Hematopoietic multipotent progenitor cell treated with erythropoietin and hydrocortisone succinate and interleukin-3 and kit ligand, for 8 days (in vitro differentiated cells): ENCODE measurements at places on chromosomes 2 and 18.
A peak's percentile ranks its signal among the peaks of the same experiment; 100 is the strongest.

DNA sequence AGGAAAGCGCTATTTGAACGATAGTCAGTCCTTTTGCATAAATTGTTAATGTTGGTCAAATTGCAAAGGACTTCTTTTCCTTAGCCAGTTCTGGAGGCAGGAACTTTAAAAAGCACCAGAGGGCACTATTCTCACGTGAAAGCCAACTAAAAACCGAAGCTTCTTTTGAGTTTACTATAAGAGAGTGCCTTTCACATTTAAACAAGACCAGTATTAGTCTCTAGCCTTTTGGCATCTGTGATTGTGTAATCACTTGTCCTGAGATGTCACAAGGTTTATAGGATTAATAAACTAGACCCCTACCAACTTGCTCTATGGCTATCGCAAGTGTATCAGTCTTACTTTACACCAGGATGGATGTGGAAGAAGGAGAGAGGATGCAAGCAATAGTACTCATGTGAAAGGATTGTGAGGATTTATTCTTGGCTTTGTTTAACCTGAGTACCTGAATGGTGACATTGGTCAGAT, 14.4 kb upstream of the STAT4 start:
- DNase-seq: peak; percentile 27

DNA sequence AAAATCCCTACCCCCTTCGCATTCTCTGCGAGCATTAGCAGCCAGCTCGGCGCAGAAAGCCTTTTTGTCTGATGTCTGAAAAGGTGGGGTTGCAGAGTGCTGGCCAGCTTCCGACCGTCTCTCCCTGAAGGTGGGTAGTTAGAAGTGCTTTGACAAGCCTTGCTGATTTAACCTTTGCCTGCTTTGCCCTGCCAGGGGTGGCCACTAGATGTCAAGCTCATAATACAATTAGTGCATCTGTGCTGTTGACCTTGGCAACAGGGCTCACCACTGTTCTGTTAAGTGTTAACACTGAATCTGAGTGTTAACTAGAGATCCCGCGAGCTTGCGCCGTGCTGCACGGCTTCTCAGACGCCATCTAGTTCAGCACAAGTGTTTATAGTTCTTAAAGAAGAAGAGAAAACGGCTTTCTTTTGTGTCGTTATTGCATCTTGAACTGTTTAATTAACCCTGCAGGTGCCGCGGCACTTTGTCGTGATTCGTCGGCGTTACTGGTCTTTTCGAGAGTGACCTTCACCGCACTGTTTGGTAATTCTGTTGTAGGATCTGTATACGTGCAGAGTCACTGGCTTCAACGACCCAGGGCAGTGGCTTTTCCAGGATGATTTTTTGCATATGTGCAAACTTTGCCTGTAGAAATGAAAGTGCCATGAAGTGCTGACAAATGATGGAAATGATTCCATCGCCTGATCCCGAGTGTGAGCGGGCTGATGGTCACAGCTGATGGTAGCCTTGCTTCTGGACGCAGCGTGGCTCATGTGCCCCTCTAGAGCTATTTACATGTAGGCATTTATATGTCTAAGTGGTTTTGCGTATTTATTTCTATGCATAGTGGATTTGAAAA, 5.5 kb downstream of the SALL3 start:
- peak; percentile 50 for DNase-seq

DNA sequence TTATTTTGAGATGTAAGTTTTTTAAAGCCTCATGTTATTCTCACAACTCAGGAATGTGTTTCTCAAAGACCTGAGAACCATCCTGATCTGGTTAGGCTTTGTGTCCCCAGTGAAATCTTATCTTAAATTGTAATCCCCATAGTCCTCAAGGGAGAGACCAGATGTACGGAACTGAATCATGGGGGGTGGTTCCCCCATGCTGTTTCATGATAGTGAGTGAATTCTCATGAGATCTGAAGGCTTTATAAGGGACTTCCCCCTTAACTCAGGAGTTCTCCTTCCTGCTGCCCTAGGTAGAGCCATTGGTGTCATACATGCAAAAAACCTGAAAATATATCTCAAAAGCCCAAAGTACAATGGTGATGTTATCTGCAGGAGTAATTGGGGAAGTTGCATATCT, 836.7 kb downstream of the CBLN2 start:
- DNase-seq: no peak

DNA sequence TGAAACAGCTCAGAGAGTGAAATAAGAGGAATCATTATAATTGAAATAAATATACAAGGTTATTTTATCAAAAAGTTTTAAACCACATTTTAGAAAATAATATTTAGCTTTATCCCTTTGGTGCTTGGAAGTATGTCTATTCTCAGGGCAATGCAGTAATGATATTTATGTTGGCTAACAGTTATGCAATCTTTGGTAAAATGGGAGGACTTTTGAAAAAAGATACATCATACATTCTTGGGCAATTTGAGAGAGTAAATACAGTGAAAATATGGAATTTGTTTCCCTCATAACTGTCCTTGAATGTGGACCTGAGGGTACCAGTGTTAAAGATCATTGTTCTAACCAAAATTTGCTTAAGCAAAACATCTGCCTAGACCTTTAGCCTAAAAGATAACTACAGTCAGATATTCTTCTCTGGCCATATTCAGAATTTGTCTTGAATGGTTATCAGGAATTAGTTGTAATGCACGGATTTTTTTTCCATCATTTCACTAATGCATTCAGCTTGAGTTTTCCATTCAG, 137.2 kb downstream of the LRRTM1 start:
- DNase-seq: no peak

DNA sequence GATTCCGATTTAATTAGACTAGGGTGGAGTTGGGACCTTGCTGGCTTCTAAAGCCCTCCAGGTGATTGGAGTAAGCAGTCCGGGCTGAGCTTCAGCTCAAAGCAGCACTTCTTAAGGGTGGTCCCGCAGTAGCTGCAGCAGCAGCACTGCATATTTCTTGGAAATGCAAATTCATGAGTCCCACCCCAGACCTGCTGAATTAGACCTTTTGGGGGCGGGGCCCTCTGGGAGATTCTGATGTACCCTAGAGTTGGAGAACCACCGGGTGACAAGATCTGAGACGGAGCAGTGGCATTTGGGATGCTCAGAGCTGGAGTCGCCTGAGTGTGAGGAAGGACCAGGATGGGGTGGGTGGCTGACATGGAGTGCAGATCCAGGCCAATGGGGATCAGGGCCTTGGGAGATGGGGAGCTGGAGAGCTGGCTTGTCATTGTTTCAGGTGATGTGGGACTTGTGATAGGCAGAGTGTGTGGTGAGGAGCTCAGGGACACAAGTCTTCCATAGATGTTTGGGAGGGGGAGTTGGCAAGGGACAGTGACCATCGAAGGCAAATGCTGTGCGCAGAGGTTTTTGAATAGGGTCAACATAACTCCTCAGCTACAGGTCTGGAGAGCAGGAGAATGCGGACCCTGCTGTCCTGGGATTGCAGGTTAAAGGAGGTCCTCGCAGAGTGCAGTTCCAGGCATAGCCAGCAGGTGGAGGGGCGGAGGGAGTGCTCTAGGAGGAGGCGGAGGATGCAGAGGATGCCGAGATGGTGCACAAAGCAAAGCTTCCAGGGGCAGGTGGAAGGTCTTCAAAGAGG, 130.9 kb upstream of the RAB12 start:
- peak; percentile 46 for DNase-seq

DNA sequence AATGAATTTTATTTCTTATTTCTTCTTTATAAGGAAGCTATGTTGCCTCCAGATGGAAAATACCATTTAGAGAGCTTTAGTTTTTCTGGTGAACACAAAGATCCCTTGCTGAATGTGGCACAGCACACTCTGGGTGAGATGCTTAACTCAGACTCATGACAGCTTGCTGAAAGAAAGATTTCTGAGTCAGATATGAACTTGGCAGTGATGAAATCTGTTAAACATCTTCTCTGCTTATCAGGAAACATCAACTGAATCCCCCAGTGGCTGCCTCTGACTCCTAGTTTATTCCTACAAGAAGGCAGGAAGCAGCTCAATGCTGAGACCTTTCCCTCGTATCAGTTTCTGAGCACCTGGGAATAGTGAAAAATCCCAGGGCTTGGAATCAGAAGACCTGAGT, 162.8 kb downstream of the OSR1 start:
- no peak for DNase-seq

DNA sequence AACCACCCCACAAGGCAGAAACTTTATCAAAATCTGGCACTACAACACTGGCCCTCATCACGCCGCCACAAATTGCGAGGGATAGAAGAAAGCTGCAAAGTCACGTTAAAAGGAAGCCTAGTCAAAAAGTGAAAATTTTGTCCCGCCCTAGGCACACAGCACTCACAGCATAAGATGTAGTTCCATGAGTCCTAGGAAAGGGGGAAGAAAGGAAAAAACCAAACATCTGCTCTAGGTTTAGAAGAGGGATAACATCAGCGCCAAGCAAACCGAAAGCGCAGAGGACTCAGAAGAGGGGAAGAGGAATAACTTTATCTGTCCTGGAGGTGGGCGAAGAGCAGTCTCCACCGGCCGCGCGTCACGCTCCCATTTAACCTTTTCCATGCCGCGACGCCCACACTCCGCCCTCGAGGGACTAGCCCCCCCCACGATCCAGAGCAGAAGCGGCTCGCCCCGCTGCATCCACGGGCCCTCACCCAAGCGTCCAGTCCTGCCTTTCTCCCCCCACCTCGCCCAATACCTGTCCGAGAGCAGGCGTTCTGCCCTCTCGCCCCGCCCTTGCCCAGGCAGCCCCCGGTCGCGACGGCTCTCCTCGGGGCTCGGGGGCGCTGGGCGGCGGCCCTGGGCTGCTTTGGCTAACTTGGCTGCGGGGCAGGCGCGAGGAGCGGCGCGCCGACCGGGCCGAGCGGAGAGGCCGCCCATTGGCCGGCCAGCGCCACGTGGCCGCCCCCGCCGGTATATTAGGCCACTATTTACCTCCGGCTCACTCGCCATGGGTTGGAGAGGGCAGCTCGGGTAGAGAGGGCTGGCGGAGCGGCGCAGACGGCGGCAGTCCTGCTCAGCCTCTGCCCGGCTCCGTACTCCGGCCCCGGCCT, at the start of gene HOXD1:
TSS of gene HOXD1 (plus strand) at position 770 of the 875 bp plus-strand sequence. CDS start 134 bp downstream, outside the sequence.
- DNase-seq: no peak

DNA sequence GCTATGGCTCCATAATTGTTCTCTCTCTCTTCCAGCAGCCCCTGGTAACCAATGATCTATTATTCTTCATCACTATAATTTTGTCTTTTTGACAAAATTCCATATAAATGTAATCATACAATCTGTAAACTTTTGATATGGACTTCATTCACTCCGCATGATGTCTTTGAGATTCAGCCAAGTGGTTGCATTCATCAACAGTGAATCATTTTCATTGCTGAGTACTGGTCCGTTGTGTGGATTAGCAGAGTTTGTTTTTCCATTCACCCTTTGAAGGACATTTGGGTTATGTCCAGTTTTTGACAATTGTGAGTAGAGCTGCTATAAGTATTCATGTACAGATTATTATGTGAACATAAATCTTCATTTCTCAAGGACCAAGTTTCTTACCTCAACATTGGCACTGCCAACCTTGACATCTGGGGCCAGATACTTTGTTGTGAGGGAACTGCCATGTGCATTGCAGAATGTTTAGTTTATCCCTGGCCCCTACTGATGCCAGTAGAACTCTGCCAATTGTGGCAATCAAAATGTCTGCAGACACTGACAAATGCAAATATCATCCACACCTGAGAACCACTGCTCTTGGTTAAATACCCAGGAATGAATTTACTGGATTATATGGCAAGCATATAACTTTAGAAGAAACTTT, 48.4 kb upstream of the BCL2L11 start:
- no peak for DNase-seq

DNA sequence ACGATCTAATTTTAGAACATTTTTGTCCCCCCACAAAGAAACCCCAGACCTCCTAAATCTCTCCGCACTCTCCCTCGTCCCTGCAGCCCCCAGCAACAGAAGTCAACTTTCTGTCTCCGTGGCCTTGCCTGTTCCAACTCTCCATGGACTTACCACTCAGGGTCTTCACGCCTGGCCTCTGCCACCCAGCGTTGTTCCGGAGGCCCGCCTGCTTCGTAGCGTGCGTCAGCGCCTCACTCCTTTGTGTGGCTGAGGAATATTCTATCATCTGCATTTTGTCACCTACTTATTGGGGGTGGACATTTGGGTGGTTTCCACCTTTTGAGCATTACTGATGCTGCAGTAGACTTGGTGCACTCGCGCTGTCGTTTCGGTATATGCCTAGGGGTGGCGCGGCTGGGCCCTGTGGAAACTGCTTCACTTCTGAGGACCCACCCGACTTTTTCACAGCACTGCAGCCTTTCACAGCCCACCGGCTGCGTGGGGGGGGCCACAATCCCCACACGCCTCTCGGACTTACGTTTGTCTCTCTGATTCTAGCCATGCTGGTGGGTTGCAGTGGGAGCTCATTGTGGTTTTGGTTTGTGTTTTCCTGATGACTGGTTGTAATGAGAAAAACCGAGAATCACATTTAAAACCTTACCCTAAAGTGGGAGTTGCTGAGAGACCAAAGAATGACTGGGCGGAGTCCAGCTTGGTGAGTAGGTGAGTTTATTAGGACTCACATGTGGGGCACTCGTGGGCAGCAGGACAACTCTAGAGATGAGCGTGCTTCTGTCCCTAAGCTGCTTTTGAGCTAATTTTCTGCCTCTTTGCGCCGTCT, 1.4 kb upstream of the HSBP1L1 start:
- no peak for DNase-seq

DNA sequence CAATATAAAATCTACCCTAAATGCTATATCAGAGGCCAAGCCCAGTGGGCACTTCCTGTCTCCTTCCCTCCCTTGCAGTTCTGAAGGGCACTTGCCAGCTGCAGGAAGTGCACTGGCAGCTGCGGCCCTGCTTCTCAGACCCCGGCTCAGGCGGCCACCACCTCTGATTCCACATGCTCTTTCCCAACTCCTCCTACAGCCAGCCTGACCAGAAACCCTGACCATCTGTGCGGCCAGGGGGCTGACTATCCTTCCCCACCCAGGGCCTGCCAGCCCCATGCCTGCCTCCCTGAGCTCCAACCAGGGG, 88.6 kb downstream of the ZBTB7C start:
- DNase-seq: no peak

DNA sequence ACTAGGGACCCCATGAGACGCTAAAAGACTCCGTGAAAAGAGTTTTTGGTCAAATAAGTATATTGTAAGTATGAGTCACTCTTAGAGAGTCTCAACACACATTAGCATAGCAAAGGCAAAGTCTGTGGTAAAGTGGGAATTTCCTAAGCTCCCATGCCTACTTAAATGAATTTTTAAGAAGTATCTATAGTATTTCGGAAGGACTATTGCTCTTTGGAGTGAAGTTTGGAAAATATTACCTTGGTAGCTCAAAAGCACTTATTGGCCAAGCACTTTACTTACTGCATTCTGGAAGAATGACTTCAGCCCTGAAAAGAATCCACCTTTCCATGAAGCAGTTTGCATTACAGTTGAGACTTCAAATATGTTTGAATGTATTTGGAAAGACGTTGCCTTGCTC, 57.1 kb downstream of the CAVIN2 start:
- no peak for DNase-seq
